ENCODE measurements at places on chromosomes 16 and 17. TPM values are rescaled to one million over a fixed set of nuclear protein-coding genes. Genes with fewer than 3 reads are reported as not detected.
A peak's percentile ranks its signal among the peaks of the same experiment; 100 is the strongest.

HSF5 gene
- total RNA-seq: under 0.01 TPM

SCGB1C2 gene
- not detected for total RNA-seq

JUP gene
- total RNA-seq: 2,355 TPM

MVP gene
- 54.0 TPM for total RNA-seq

DBNDD1 gene
- 29.2 TPM for total RNA-seq

SEC14L5 gene
- 0.57 TPM for total RNA-seq

GP1BA gene
- not detected for total RNA-seq

NAGPA gene
- 20.3 TPM for total RNA-seq

CCL23 gene
- 3.4 TPM for total RNA-seq

GRCh38 chr16:52629296-52629695, 82.4 kb upstream of the TOX3 start:
- DNase-seq: no peak
- H3K27ac ChIP-seq: no peak overlapping the region
- no peak overlapping the region for H3K4me3 ChIP-seq
- H3K27me3 ChIP-seq: no peaks in the 10 kb centered on the region

GRCh38 chr16:49838441-49839016, 17.4 kb downstream of the ZNF423 start:
- DNase-seq: no peak
- H3K4me3 ChIP-seq: peak overlapping the region; percentile 17
- H3K27me3 ChIP-seq: no peaks in the 10 kb centered on the region
- H3K4me1 ChIP-seq: peaks cover 34% of the 10 kb centered on the region
- H3K36me3 ChIP-seq: no peaks in the 10 kb centered on the region

DNA sequence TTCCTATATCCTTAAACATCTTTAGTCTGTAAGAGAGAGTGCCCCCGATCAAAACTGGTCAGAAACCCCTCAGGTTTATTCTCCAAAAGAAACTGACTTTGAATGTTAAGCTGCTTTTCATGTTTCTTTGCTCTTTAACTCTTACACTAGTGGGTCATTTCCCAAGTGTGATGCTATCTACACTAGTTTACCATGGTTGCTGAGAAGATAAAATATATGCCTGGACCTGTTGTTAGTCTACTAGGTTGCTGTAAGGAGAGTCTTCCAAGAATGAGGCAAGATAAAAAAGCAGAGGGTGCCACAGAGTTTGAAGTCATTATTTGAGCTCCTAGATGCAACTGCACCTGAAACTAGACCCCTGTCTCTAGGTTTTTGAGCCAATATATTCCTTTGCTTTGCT, 12.2 kb upstream of the ZKSCAN2 start:
- no peaks in the 10 kb centered on the region for H3K27me3 ChIP-seq
- no peak overlapping the region for H3K27ac ChIP-seq
- H3K4me3 ChIP-seq: no peak overlapping the region

DNA sequence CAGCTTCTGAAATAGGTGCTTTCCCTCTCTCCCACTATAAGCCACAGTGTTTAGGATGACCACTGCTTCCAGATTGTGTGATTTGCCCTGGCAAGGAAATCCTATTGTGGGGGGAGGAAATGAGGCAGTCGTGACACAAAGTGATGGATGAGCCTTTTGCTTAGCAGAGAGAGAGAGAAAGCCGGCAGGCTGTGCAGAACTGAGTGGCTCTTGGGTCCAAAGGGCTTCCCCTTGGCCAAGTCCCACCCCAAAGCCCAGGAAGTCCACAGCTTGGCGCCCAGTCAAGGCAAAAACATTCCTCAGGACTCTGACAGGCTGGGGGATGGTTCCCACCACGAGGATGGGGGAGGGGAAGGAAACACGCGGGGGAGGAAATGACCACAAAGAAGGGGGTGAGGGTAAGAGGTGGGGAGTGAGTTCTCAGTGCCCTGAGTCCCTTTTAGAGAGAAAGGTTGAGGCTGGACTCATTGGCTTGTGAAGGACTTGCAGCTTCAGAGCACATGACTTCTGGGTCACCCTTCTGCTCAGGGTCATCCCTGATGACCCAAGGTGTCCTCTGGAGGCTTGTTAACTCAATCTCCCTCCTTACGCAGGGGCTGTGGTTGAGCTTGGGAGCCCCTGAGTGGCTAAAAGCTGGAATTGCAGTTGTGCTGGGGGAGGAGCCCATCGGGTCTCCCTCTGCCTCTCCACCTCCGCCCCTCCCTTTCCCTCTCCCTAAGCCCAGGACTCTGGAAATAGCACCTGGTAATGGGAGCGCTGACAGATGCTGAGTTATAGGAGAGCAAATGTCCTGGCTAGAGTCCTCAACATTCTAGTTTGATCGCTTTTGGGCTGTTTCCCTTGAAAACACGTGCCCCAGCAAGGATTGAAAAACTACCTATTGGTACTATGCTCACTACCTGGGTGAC, 10.3 kb upstream of the MSL1 start:
- peaks cover 86% of the 10 kb centered on the region for H3K4me1 ChIP-seq
- no peaks in the 10 kb centered on the region for H3K27me3 ChIP-seq
- DNase-seq: no peak
- peak overlapping the region; percentile 92 for H3K27ac ChIP-seq
- H3K4me3 ChIP-seq: peak overlapping the region; percentile 44

DNA sequence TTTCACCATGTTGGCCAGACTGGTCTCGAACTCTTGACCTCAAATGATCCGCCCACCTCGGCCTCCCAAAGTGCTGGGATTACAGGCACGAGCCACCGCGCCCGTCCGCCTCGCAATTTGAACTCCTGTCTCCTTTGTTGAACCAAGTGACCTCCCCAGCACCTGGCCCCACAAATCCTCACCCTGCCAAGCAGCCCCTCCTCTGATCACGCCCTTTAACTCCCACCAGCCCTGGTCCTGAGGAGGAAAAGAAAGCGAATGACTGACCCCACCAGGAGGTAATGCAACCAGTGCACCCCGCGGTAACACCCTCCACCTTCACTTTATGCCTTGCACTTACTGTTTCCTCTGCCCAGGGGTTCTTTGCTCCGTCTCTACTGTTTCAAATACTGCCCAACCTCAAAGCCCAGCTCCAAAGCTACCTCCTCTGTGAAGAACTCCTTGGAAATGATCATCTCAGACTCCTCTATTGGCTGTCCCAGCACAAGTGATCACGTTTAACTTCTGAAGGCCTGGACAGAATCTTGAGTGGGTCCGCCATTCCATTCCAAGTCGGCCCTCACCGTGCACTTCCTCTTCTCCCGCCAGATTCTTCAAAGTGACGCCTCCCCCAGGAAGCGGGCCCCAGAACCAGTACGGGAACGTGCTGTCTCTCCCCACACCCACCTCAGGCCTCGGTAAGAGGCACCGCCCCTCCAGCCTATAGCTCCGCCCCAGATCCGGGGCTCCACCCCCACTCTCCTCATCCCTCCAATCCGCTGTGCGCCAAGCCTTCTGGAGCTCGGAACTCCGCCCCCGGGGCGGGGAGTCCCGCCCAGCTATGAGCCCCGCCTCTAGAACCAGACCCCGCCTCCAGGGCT, 4.4 kb downstream of the CD19 start:
- H3K27ac ChIP-seq: no peak overlapping the region
- no peaks in the 10 kb centered on the region for H3K27me3 ChIP-seq
- peak; percentile 25 for DNase-seq
- H3K4me1 ChIP-seq: peaks cover 12% of the 10 kb centered on the region
- H3K36me3 ChIP-seq: no peaks in the 10 kb centered on the region
- H3K4me3 ChIP-seq: peak overlapping the region; percentile 8

- no peak overlapping the region for H3K27ac ChIP-seq
- no peak overlapping the region for H3K4me3 ChIP-seq
- no peaks in the 10 kb centered on the region for H3K27me3 ChIP-seq
Observed at GRCh38 chr17:82244413-82245133, 15.7 kb downstream of the SLC16A3 start.

DNA sequence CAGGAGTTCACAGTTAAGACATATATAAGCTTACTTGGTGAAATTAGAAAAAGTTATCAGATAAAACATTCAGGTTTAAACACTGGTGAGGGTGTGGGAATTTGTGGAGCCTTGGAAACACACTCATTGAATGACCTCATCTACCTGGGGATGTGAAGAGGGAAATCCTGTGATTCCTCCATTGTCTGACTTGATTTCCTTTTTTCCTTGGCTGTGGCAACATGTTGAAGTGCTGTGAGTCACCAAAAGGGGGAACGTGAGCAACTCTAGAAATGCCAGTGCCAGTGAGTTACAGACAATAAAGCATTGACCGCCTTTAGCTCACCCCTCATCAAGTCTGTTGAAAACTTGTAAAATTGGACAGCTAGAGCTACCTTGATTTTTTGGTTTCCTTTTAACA, 1.8 kb downstream of the HMOX2 start:
- no peaks in the 10 kb centered on the region for H3K36me3 ChIP-seq
- peak overlapping the region; percentile 28 for H3K27ac ChIP-seq
- H3K4me1 ChIP-seq: peaks cover 66% of the 10 kb centered on the region

DNA sequence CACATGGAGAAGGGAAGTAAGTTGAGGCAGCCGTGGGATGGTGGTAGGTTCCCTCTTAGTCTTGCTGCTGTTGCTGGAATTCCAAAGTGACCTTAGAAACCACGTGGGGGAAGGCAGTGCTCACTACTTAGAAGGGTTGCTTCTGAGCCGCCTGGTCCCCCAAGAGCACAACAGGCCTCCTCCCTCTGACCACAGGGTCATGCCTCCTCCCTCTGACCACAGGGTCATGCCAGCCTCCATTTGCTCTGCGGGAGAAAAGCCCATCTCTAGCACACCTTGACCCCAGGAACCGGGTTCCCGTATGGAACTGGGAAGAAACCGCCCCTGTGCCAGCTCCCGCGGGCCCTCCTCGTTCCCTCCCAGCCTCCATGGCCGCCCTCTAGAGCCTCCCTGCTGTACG, 13.4 kb upstream of the ZFPM1 start:
- H3K4me3 ChIP-seq: no peak overlapping the region
- no peak overlapping the region for H3K27ac ChIP-seq

GRCh38 chr17:1829216-1829591, 498 bp downstream of the SMYD4 start:
- H3K36me3 ChIP-seq: peaks cover 7% of the 10 kb centered on the region
- peak overlapping the region; percentile 93 for H3K27ac ChIP-seq
- no peak for DNase-seq
- H3K27me3 ChIP-seq: no peaks in the 10 kb centered on the region
- H3K4me3 ChIP-seq: peak overlapping the region; percentile 76

DNA sequence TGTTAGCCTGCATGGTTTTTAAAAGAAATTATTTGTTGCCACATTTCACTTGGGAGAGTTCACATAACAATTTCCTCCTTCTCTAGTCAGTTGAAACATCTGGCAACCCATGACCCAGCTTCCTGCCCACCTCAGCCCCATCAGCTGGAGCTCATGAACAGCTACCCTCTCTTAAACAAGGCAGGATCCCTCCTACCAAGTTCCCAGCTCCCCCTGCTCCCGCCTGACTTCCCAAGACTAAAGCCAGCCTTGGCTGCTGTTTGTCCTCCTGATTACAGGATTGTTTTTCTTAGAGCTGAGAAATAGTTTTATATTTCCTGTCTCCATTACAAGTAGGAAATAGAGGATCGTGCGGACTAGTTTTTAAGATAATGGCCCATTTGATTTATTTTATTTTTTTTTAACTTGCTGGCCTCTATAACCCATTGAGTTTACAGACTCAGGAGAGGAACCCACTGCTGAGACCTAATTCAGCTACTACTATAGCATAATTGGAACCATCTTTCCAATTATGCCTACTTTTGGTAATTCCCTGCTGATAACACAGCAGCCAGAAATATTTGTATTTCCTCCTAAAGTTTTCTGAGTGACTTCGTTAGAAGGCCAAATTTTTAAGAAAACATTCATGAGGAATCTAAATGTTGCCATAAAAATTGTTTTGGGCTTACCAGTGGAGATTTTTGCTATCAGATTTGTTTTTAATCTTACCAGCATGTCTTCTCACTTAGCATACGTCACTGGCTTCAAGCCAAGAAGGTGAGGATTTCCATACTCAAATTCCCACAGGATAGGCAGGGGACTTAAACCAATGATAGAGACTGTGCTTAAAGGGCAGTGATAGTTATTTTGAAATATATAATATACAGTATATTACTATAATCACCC, 90.0 kb downstream of the ELAC2 start:
- no peak for DNase-seq
- no peak overlapping the region for H3K27ac ChIP-seq
- H3K36me3 ChIP-seq: no peaks in the 10 kb centered on the region
- H3K27me3 ChIP-seq: no peaks in the 10 kb centered on the region
- no peak overlapping the region for H3K4me3 ChIP-seq
- H3K4me1 ChIP-seq: no peaks in the 10 kb centered on the region

DNA sequence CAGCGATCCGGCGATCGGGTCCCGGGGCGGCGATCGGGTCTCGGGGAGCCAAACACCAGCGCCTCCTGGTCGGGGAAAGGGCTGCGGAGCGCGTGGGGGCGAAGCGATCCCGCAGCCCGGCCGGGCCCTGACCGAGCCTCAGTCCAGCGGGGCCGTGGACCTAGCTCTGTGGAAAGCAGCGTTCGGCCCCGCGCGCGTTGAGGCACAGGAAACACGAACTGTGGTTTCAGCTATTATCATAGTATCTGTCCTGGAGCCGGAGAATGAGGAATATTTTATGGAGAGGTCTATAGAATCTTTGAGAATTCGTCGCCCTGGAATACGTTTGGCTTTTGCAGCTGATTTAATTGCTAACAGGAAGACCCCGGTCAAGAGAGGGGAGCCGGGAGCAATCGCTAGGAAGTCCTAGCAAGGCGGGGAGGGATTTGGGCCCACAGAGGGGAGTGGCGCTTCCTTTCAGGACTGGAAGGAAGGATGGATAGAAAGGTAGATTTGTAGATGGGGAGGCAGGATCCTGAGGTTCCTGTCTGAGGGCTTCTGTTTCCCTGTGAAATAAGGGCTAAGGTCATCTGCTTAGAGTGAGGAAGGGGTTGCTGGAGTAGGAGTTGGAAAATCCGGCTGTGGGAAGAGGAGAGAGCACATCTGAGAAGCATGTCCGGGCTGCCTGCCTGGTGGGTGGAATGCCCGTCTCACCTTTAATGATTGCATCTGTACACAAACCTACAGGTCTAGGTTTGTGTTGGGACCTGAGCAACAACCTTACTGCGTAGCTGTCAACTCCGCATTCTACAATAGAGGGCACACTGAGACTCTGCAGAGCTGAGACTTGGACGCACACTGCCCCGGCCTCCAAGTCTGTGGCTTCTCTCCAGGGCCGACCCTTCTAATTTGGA, 770 bp downstream of the CCNF start:
- DNase-seq: no peak
- H3K27me3 ChIP-seq: no peaks in the 10 kb centered on the region
- H3K4me1 ChIP-seq: peaks cover 13% of the 10 kb centered on the region
- peak overlapping the region; percentile 77 for H3K27ac ChIP-seq

GRCh38 chr16:74298104-74298503, 1.5 kb downstream of the PSMD7 start:
- peaks cover 7% of the 10 kb centered on the region for H3K4me1 ChIP-seq
- no peak for DNase-seq
- peaks cover 26% of the 10 kb centered on the region for H3K36me3 ChIP-seq
- H3K27ac ChIP-seq: peak overlapping the region; percentile 99
- peak overlapping the region; percentile 55 for H3K4me3 ChIP-seq

- H3K27ac ChIP-seq: peak overlapping the region; percentile 75
- H3K27me3 ChIP-seq: no peaks in the 10 kb centered on the region
- no peaks in the 10 kb centered on the region for H3K36me3 ChIP-seq
- peaks cover 48% of the 10 kb centered on the region for H3K4me1 ChIP-seq
- DNase-seq: no peak
- H3K4me3 ChIP-seq: no peak overlapping the region
Observed at GRCh38 chr17:82863941-82864712, 24.3 kb upstream of the ZNF750 start.

GRCh38 chr17:79242873-79243602, 168.4 kb downstream of the ENGASE start:
- DNase-seq: no peak
- no peaks in the 10 kb centered on the region for H3K36me3 ChIP-seq
- H3K27me3 ChIP-seq: no peaks in the 10 kb centered on the region

Measured in esophagus squamous epithelium (tissue), 5 donors.